ENCODE measurements at places on chromosomes 2 and 18.

- no peak for DNase-seq
These were observed 418.0 kb downstream of the THSD7B start for GRCh38 chr2:137183206-137183898.

DNA sequence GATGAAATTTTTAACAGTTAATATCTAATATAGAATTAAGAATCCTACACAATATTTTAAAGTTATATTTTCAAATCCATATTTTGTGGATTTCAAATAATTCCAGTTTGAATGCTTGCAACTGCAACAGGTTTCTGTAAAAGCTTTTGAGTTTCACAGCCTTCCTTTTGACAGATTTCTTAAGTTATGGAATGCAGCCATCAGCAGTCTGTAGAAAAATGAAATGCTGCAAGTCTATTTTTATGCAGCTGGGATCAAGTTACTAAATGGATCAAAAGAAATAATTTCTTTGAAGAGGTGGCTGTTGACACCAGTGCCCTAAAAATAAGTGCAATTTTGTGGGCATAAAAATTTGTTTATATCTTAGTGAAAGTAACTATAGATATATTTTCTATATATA lies 657.2 kb downstream of the NRXN1 start:
- no peak for DNase-seq

DNA sequence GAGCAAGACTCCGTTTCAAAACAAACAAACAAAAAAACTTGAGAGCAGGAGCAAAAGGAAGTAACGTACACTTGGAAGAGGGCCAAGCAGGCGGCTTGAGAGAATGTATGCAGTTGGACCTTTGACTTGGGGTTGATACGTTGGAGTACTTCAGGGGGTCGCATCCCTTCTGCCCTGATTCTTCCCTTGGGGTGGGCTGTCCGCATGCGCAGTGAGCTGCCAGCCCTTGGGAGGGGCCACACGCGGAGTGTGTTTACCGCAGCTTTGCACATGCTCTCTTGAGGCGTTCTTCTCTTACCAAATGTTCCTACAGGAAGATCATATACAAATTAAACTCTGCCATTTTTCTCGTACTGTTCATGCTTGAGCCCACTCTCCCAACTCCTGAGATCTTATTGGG lies 38.1 kb upstream of the SOCS6 start:
- no peak for DNase-seq

DNA sequence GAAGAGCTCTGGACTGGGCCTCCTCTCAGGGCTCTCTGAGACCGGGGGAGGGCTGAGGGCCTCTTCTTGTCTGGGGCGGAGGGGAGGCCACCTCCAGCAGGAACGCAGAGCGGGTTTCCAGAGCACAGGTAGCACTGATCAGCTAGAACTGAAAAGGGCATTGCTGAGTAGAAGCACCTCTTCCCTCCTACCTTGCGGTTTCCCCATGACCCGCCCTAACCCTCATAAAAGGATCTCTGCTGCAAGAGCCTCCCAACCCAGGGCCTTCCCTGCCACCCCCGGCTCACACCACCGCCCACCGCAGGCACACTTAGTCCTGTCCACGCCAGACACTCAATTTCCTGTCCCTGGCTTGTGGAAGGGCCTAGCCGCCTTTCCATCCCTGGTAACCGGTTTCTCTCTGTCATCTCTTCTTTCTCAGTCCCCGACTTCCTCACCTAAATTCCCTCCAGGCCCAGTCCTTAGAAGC lies 966 bp downstream of the ADCY3 start:
- DNase-seq = no peak

DNA sequence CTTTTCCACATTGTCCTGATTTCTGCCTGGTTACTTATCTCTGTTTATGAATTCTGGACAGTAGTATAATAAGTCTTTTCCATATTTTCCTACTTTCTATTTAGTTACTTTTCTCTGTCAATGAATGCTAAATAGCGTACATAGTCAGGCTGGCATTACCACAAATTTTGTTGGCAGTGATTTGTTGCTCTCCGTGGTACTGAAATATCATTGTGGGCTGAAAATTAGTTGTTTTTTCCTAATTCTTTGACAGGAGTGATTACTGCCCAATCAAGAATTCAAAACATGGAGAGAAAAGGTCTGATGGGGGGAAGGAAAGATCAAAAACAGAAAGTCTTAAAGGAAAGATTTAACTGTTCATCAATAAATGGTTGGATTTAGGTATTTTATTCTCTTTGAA lies 7.7 kb upstream of the GALNT13 start:
- DNase-seq = no peak

- DNase-seq = no peak
These were observed 47.5 kb downstream of the TWIST2 start for GRCh38 chr2:238895361-238895882.

- DNase-seq = no peak
These were observed 7.3 kb downstream of the PRADC1 start for GRCh38 chr2:73225513-73226360.

GRCh38 chr2:191038241-191038725 lies 24.3 kb upstream of the STAT1 start:
- no peak for DNase-seq

DNA sequence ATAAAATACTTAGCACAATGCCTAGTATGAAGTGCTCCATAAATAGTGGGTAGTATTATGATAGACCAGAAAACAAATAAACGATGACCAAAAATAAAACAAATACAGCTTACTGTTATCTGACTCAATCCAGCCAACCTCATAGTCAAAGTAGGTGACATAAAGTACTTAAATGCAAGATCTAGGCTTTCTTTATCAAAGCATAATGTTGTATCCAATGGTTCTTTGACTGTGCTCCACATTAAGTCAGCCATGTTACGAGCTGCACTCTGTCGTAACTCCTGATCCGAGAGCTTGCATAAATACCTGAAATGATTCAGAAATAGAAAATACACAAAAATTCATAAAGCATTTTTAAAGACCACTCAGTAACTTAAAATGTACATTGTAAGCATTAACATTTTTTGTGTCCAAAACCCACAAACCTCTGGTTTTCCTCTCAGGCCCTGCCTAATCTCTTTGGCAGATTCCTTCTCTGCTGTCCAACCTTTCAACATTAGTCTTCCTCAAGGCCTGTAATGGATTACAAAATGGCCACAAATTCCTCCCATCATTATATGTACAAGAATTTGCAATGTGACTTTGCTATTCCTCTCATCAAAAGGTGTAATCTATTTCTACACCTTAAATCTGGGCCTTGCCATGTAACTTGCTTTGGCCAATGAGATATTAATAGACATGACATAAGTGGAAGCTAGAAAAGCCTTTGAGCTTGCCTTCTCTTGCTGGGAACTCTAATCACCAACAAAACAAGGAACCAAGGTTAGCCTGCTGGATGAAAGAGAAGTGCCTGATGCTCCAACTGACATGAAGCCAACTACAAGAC lies 90.6 kb downstream of the USP34 start:
- DNase-seq = no peak

Data from spinal cord (tissue), 10 donors.